ENCODE measurements at places on chromosomes 2 and 18.

GRCh38 chr2:128501006-128501690, 182.5 kb upstream of the HS6ST1 start:
- no peak for DNase-seq

DNA sequence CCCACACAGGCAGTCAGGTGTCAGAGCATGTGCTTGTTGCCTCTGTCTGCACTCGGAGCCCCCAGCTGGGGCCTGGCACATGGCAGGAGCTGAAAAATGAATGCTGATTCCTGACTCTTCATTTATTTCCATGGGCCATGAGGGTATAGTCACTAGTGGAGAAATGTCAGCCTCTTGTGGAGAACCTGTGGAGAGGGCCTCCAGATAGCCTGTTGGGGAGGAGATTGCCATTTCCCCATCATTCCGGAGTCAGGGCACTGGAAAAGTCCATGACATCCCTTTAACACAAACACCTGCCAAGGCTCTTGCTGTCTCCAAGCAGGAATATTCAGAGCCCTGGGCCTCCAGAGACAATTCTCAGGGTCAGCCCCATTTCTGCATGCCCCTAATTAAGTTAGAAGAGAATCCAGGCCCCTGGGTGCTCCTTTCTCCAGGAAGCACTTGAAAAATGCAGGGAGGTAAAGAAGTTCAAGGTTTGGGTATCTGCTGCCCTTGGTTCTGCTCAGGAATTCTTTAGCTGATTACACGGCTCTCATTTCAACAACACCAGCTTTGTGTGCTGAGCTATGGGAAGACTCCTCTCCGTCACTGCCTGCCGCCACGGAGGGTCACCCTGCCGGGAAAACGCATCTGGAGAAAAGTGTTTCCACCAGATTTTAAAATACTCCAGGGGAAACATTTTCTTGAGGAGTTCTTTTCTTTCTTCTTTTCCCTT, 311.3 kb downstream of the MYCN start:
- DNase-seq = no peak

- no peak for DNase-seq
Observed at GRCh38 chr18:79530821-79531220, 135.1 kb downstream of the NFATC1 start.

DNA sequence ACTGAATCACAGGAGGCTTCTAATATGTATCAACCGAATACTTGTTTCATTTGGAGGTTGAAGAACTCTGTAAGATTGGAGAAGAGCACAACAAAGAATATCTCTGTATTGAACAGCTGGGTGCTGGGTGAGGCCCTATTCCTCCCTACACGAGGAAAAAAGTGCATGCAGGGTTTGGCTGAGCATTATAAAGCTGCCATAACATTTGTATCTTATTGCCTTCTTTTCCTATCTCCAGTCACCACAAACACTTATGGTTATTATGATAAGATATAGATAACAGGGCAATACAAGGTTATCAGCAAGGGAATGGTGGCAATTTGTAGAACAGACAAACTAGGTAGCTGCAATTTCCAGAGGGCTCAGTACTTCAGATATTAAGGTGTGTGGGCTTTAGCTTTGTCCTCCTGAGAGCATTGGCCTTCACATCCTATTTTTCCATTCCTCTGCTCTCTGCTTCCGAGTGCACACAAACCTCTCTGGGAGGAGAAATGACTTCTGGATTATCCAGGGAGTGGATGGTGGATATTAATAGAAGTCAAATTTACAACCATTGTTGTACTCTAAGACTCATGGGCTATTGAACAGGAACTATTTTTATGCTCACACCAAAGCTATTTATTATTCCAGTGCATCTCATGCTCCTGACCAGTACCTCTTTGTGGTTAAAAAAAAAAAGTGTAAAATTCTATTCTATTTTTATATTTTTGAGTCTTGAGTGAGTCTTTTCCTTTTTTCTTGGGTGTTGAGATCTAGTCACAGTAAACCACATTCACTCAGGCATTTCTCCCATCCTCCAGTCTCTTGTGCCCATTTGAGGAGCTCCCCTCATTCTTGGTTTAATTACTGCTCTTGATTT, 248.4 kb downstream of the ETAA1 start:
- no peak for DNase-seq

DNA sequence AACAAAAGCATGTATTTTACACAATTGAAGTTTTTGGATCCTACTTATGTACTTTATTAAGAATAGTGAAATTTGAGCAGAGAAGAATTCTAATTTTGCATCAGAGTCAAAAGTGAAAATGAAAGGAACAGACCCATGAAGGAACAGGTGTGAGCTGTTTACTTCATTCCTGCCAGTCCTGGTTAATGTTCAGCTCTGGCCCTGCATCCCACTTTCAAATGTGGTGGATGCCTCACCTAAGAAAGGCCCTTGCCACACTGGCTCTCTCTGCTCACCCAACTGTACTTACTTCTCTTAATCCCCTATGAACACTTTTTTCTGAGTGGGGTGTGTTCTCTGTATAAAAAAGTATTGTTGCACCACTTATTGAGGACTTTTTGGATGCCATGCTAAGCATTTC, 22.2 kb downstream of the FAM110C start:
- no peak for DNase-seq

- no peak for DNase-seq
Observed at GRCh38 chr2:121910139-121910538, 154.7 kb downstream of the TSN start.

GRCh38 chr2:152251811-152252210, 76.2 kb upstream of the STAM2 start:
- no peak for DNase-seq

DNA sequence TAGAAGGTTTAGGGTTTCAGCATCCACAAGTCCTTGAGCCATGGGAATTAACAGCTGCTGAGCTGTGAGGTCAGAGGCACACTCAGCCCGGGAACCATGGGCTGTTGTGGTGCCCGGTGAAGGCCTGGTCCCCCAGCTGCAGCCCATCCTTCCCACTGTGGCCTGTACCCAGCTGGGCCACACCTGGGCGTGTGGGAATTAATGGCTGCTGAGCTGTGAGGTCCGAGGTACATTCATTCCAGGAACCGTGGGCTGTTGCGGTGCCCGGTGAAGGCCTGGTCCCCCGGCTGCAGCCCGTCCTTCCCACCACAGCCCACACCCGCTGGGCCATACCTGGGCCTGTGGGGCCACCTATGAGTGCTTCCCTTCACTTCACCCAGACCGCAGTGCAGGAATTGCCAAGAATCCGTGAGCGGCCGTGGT, 25.2 kb downstream of the TMEM18 start:
- no peak for DNase-seq

DNA sequence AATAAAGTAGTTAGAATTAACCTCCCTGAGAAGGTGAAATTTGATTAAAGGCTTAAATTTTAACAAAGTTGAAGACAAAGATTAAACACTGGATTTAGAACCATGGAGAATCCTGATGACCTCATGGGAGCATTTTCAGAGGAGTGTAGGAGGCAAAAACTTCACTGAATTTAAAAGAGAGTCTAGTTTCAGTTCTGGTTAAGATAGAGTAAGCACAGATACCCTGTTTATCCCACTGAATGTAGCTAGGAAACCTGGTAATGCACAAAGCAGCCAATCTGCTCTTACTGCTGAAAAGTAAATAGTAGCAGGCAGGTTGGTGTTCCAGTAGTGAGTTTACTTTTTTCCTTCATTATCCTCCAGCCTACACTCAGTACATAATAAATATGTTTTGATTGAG, 654.9 kb upstream of the SYT4 start:
- no peak for DNase-seq

- DNase-seq = no peak
Observed at GRCh38 chr2:205267323-205267722, 415.0 kb upstream of the NRP2 start.

GRCh38 chr2:237995036-237995435, 28.2 kb downstream of the UBE2F start:
- DNase-seq = no peak

- peak; percentile 54 for DNase-seq
Observed at GRCh38 chr18:2971741-2972552, 41.0 kb downstream of the LPIN2 start.

GRCh38 chr18:9017905-9018227, 84.6 kb upstream of the NDUFV2 start:
- DNase-seq = no peak

- DNase-seq = no peak
Observed at GRCh38 chr18:376311-376710, 108.5 kb upstream of the THOC1 start.

DNA sequence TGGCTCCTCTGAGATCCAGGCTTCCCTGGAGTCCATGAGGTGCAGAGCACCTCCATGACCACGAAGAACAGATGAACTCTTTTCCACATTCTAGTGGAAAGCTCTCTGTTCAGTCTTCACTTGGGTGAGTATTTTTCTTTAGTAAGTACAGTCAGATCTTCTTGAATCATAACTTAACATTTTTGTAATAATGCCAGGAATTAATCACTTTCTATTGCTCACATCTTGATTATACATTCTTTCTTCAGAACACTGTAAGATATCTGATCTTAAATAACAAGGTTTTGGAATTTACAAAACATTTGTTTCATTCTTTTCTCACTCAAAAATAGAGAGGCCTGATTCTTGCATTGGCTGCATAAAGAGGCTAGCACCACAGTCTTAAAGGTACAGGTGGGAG, 45.4 kb upstream of the RND3 start:
- DNase-seq = no peak

- DNase-seq = no peak
Observed at GRCh38 chr2:55771612-55772011, 78.0 kb upstream of the PNPT1 start.

DNA sequence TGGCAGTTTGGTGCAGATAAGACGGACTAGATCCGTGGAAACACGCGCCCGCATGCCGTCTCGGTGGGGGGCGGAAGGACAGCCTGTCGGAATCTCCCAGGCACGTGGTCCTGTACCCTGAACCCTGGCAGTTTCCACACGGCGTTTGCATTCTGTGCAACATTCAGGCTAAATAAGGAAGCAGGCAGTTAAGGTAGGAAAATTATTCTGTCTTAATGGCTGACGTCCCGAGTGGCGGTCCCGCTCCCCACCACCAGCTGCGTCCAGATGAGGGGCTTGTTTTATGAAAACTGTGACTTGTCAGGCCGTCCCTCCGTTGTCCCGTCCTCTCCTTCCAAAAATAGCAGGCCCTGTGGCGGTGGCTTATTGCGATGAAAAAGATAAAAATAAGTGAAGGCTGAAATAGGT, 120.2 kb downstream of the NFATC1 start:
- no peak for DNase-seq

DNA sequence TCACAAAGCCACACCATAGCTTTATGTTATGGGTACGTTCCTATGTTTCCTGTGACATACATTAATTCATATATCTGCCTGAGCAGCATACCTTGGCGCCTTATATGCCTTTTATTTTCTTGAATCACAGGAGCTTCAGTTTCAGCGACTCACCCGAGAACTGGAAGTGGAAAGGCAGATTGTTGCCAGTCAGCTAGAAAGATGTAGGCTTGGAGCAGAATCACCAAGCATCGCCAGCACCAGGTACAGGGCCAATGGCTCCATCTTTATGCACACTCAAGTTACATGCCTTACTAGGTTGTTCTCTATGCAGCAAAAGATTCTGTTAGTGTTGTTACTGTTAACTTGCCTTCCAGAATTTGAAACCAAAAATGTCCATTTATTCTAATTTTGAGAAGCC, 120.4 kb downstream of the PKP4 start:
- DNase-seq = no peak

GRCh38 chr18:50187659-50188058, 7.3 kb downstream of the MYO5B start:
- no peak for DNase-seq

DNA sequence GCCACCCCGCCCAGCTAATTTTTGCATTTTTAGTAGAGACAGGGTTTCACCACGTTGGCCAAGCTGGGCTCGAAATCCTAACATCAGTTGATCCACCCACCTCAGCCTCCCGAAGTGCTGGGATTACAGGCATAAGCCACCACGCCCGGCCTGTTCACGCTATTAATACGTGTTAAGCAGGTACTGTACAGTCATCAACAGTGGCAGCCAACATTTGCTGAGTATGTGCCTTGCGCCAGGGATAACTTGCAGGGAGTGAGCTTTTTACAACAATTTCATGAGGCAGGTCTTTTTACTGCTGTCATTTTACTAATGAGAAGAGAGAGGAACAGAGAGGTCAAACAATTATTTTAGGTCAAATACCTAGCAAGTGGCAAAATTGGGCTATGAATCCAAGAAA, 115.2 kb downstream of the AP1S3 start:
- DNase-seq = no peak

- DNase-seq = peak; percentile 27
Observed at GRCh38 chr18:63016270-63016669, 300.9 kb downstream of the PHLPP1 start.

- no peak for DNase-seq
Observed at GRCh38 chr2:165238295-165238694, 919 bp upstream of the SCN2A start.

DNA sequence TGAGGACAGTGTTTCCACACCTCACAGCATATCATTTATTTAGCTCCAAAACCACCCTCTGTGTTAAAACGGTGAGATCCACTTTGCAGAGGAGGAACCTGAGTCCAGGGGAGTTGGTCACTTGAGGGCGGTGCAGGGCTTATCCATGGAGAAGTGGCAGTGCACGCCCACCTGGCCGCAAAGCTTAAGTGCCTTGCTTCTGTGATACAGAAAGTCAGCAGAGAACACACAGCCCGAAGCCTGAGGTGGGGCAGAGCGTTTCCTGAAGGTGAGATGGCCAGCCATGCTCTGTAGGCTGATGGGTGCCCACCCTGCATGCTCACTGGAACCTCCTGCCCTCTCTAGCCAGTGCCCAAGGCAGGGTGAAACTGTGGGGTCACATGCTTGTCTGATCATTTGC, 87.3 kb downstream of the SH3RF3 start:
- no peak for DNase-seq

DNA sequence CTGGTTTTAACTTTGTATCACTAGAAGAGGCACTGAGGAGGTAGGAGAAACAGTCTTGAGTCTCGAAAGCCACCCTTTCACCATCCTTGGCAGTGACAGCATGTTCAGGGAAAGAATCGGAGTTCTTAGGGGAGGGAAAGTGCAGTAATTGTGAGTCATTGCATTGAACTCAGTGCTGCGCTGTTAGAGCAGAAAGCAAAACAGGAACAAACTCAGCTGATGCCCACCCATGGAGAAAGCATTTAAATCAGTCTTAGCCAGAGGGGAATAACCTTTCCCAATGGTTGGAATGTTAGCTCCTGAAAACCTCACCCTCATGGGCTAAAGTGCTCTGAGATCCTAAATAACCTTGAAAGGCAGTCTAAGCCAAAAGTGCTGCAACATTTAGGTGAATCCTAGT, 845.6 kb upstream of the CNTNAP5 start:
- no peak for DNase-seq
